ENCODE measurements at places on chromosomes 13 and 19.

DNA sequence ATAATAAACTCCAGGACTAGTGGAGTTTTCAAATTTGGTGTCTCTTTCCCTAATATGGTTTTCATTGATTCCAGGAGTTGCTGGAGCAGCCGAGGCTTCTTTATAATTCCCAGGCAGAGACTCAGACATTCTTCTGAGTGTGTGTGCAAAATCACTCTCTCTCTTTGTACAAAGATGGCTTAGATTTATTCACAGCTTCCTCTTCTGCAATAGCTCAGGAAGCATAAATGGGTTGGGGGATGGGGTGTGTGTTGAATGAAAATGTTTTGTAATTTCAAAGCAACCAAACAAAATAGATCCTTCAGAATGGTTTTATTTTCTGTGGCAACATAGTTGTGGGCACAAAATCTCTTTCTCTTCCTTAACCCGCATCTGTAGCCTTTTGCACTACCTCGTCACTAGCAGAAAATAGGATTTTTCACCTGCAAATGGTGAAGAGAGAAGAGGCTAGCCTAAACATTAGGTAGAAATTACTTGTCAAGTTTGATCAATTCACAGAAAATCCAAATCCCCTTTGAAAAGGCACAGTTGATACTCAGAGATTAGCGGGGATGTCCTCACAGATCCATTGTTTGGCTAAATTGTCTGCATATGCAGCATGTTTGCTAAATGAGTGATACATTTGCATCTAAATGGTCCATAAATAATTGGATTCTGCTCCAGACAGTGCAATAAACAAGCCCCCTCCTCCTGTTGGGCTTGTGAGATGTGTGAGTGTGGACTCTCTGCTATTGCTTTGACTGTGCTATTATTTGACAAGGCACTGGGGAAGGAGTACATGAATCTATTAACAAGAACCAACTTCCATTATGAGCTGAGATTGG, 66.7 kb downstream of the CBY2 start:
- no peak for DNase-seq

DNA sequence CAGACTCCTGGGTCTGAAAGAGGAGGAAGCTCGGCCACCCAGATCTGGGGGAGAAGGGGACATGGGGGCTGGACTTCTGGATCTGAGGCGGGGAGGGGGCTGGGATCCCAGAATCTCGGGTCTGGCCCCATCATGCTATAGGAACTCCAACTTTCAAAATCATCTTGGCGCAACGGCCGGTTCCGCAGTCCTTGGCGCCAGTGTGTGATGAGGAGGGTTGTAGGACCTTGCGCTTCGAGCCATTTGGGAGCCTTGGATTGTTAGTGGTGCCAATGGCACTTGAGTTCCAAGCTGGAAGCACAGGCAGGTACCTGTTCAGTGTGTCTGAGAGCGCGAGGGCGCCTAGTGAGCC, 324 bp downstream of the RUVBL2 start:
- DNase-seq, result no peak

DNA sequence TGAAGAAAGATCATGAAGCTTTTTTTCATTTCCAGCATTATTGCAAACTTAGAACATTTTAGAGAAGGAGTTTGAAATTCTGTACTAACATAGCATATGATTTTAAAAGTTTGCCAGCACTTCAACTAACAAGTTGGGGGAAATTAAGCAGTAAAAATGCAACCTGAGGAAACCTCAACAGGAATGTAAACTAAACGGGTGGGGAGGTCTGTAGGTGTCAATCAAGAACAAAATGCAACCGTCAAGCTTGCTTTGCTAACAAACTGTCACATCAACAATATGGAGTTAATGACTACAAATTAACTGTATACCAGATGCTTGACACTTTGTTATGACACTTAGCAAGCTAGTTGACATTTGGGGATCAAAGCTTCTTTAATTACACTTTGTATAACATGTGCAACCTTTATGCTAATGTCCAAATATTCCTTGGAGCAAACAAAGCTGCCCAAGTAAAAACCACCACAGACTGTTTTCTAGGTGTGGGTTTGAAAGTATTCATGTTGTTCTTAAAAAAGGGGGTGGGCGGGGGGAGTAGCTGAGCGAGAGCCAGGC, 52.1 kb downstream of the DACH1 start:
- DNase-seq, result no peak

- no peak for DNase-seq
These were observed 159.6 kb upstream of the ATXN8OS start for GRCh38 chr13:69948016-69948415.

DNA sequence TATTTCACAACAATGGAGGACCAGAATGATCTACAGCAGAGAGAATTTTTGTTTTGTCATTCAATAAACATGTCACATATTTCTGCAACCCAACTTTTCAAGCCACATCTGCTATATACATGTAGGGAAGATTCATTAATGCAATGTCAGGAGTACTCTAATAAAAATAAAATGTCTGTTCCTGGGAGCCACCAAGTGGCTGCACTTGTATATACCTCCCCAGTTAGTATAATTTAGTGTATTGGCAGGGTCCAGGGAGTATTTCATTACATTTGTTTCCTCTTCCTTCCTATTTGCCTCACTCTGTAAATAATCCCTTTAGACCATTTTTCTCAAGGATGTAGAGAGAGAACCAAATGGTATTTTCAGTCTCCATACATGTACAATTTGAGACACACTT, 1169.0 kb downstream of the DIAPH3 start:
- DNase-seq, result no peak

GRCh38 chr13:111021270-111021669, 93.8 kb upstream of the ARHGEF7 start:
- DNase-seq, result no peak

DNA sequence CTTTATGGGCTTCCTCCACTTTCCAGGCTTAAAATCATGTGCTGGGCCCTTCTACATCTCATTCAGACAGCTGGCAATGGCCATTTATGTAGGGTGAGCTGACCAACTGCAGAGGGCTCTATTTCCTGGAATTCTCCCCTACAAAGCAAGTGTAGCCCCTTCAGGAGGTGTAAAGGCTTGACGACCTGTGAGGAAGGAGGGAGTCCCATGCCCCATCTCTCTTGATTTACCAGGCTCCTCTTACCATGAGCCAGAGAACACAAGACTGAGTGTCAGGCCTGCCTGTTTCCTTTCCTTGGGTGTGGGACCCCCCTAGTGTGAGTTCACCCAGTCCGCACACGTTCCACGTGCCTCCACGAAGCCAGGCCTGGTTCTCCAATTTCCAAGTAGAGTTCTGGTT, 16.6 kb downstream of the ZNF536 start:
- no peak for DNase-seq

DNA sequence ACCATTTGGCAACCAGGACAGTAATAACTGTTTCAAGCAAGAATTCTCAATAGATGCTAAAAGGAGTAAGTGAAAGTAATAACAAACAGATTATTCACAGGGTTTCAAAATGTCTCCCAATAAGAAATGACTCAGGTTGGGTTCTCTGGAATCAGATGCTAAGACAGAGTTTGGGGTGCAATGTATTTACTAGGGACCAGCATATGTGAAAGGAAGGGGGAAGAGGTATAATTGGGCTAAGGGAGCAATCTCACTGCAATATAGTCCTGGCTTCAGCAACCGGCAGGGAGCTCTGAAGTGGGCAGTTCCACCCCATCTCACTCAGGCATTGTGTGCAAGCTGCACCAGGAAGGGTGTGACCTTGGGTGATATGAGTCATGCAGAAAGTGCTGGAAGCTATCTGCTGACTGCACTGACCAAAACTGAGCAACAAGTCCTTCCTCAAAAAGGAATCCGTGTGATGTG, 23.4 kb downstream of the ZDHHC20 start:
- peak; percentile 52 for DNase-seq

DNA sequence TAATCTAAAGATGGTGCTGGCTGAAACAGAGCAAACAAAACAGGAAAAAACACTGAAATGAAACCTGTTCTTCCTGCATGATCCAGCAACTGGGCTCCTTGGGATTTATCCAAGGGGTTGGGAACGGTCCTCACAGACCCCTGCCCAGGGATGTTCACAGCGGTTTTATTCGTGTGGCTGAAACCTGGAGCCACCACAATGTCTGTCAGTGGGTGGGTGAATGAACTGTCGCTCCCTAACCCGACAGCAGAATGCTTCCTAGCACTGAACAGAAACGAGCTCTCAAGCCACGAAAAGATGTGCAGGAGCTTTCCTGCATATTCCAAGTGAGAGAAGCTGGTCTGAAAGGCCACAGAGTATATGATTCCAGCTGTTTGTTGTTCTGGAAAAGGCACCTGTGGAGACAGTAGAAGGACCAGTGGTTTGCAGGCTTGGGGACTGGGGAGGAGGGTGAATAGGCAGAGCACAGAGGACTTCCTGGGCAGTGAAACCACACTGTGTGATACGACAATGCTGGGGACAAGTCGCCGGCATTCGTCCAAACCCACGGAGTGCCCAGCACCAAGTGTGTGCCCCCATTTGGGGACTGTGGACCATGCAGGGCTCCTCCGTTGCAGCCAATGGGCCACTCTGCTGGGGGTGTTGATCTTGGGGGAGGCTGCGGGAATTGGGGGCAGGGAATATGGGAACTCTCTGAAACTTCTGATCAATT, 73.9 kb downstream of the TEX29 start:
- DNase-seq, result no peak

DNA sequence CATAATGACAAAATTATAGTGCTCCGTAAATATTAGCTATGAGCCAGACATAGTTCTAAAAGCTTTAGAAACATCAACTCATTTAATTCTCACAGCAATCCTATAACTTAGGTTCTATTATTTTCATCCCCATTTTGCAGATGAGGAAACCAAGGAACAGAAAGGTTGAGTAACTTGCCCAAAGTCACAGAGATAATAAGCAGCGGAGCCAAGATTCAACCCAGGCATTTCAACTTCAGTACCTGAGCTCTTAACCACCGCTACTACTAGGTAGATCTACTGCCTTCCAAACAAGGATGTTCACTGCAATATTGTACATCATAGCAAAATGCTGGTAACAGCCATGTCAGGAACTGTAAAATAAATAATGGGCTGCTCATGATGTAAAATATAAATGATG, 39.9 kb downstream of the ELF1 start:
- DNase-seq, result no peak

DNA sequence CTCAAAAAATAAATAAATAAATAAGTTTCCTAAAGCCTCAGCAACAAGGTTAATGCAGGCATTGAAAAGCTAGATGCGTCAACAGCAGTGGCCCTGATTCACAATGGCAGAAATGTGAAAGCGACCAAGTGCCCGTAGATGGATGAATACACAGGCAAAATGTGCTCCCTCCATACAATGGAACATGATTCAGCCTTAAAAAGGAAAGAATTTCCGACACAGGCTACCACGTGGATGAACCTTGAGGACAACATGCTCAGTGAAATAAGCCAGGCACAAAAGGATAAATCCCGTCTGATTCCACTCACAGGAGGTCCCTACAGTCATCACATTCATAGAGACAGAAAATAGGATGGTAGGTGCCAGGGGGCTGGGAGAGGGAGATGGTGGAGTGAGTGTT, 31.7 kb downstream of the INSR start:
- no peak for DNase-seq

GRCh38 chr13:59755632-59756290, 408.0 kb downstream of the DIAPH3 start:
- no peak for DNase-seq

DNA sequence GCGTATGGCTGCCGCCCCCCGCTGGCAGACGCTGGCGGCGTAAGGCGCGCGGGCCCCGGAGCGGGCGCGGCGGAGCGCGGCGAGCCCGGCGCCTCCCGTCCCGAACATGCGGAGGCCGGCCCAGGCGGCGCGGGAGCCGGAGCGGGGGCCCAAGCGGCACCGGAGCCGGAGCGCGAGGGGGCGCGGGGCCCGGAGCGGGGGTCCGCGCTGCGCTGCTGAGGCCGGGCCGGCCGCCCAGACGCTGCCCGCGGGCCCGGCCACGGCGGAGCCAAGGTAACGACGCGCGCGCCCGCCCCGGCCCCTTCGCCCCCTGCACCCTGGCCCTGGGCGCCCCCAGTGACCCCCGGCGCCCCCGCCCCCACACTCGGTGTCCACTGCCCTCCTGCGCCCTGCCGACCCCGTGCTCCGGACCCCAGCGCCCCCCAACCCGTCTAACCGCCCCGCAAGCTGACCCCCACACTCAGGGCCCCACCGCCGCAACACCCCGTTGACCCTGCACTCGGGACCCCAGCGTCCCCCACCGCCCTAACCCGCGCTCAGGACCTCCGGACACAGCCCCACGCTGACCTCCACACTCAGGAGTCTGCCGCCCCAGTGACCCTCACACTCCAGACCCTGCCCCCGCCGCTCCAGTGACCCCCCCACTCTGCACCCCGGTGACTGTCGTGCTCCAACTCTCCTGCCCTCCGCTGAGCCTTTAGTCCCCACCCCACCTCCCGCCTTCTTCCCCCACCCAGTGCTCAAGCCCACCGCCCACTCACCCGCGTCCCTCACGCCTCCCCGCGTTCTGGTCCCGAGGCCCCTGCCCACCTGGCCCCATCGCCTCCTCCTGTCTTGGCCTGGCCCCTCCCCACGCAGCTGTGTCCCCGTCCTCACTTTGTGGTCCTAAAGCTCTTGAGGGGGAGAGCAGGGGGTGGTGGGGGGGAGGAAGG, at the start of gene CSNK1G2:
Gene CSNK1G2, plus strand, starts transcription at position 27 of the 932 bp plus-strand sequence. CDS start 28,601 bp downstream, outside the sequence.
- DNase-seq, result no peak

DNA sequence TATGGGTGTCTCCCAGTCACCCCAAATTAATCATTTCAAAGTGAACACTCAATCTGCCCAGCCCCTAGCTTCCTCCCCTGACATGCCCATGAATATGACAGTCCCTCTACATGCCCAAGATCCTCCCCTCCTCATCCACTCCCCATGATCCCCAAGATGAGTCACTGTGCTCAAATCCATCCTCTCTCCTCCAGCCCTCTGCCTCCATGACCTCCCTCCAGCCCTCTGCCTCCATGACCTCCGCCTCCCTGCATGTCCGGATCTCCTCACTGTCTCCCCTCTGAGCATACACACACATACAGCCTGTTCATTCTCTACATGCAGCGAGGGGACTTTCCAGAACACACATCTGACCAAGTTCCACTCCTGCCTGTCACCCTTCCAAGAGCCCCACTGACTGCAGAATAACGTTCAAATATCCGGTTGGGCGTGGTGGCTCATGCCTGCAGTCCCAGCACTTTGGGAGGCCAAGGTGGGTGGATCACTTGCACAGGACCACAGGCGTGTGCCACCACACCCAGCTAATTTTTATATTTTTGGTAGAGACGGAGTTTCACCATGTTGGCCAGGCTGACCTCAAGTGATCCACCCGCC, 18.4 kb upstream of the FEM1A start:
- DNase-seq, result no peak

DNA sequence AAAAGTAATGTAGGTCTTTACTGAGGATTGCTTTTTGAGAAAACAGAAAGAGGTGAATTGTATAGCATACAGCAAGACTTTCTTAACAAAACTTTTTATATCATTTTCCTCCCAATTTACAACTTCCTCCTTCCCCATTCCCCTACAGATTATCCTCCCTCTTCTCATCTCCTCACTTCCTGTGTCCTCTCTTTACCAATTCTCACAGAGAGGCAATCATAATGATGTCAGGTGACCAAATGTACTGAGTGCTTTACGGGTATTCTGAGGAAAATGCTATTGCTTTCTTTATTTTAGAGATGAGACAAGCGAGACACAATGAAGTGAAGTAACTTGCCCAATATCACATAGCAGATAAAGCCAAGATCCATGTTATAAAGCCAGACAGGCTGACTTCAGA, 1.7 kb upstream of the MTMR6 start:
- no peak for DNase-seq

- no peak for DNase-seq
These were observed 73.8 kb downstream of the TRPM4 start for GRCh38 chr19:49231389-49231788.
